ENCODE measurements at places on chromosomes 7 and 10.

DNA sequence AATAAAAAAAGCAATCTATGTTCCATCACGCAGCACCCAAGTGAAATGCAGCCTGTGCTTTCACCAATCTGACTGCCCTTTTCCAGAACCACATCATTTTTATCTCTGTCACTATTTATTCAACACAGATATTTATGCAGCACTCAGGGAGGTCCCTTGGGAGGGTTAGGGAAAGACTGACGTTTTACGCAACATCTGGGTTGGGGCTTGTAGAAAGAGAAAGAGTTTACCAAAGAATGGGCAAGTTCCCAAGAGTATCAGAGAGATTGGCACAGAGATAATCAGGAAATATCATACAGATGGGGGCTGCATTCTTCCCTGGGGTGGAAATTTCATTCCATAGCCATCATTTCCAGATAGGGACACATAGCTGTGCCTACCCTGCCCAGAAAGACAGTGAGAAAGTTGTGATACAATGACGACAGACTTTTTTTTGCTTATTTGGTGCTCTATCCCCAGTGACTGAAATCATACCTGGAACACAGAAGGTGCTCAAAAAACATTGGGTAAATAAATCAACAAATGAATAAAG, 474.2 kb downstream of the CALN1 start:
- DNase-seq = no peak

DNA sequence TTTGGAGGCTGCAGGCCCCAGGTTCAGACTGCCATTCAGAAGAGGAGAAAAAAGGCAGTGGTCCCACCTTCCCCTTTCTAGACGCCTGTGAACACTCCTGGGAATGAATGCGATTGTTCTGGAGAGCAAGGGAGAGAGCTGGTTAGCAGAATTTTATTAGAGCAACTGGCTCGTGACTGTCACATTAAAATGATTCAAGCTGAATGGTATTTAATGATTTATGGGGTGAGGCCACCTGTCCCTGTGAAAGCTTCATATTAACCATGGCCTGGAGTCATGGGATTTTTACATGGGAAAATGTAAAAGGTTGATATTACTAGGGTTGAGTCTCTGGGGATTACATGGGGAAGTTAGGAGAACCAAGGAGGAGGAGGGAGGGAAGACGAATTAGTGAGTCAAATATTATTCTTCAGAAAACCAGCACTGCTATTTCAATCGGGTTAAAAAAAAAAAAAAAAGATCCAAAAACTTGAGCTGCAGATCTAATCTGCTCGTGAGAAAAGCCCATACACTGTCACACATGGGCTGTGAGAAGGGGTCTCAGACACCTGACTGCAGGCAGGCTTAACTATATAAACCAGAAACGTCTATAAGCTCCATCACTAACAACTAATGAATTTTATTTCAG, 8.3 kb downstream of the CXCL12 start:
- no peak for DNase-seq

GRCh38 chr7:95327356-95327755, 3.0 kb upstream of the PON1 start:
- DNase-seq = no peak

- DNase-seq = no peak
These were observed 481.3 kb downstream of the DNAJB6 start for GRCh38 chr7:157817944-157818700.

DNA sequence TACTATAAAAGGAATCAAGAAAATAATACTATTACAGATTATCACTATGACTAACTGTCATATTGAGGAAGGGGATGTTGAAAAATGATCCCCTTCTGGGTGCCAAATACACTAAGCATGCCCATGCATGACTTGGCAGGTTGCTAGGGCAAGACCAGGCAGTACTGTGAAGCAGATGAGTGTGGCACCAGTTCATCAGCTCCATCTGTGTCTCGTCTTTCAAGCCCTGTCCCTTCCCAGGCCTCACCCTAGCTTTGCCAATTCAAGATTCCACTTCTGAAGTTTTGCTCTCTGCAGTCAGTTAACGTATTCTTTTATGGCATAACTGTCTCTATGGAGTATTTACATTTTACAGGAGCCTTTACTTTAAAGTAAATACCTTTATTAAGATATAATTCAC, 135.6 kb upstream of the HPS1 start:
- no peak for DNase-seq

GRCh38 chr10:123043409-123043925, 34.7 kb downstream of the ACADSB start:
- DNase-seq = peak; percentile 20

GRCh38 chr7:148883266-148884048, 634 bp downstream of the EZH2 start:
- DNase-seq = no peak

GRCh38 chr7:102283477-102284189, 3.0 kb upstream of the SH2B2 start:
- no peak for DNase-seq

GRCh38 chr7:11437994-11438393, 394.0 kb downstream of the THSD7A start:
- no peak for DNase-seq

GRCh38 chr10:3239066-3239919, 66.7 kb upstream of the PITRM1 start:
- no peak for DNase-seq

GRCh38 chr7:140214075-140214684, 37.4 kb upstream of the KDM7A start:
- no peak for DNase-seq

DNA sequence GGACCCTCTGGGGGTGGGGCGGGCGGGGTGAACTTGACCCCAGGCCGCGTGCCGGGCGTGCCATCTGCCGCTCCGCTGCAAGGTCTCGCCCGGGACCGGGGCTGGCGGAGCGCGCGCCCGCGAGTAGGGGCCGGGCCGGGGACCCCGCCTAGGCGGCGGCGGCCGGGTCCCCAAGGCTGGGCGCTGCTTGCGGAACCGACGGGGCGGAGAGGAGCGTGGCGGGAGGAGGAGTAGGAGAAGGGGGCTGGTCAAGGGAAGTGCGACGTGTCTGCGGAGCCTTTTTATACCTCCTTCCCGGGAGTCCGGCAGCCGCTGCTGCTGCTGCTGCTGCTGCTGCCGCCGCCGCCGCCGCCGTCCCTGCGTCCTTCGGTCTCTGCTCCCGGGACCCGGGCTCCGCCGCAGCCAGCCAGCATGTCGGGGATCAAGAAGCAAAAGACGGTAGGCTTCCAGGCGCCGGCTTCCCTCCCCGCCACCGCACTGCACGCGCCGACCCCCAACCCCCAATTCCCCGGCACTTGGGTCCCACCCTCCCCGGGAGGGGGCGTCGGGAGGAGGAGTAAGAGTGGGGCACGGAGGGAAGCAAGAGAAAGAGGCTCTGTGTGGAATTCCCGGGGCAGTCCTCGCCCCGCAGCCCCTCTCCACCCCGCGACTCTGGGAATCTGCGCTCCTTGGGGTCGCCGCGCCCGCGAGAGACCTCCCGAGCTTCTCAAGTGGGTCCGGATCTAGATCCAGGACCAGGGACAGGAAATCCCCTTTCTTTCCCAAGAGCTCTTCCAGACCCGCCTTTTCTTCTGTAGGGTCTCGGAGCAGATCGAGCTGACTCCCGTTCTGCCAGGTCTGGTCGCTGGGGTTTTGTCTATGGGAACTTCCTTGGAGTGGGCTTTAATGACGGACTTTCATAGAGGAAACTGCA, at the start of gene PAPSS2:
PAPSS2 (plus strand) TSS at position 308 of the 913 bp plus-strand sequence; CDS start at position 412, 104 bp downstream.
- peak; percentile 35 for DNase-seq

DNA sequence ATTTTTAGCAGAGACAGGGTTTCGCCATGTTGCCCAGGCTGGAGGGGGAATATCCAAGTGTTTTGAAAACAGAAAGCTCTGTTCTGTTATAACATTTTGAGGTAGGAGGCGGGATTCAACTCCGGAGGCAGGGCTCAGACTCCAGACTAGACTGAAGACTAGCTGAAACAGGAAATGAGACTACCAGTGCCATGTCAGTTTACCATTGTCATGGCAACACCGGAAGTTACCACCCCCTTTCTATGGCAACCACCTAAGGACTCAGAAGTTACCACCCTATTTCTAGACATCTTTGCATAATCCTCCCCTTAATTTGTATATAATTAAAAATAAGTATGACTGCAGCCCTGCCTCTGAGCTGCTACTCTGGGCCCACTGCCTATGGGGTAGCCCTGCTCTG, 1069.1 kb upstream of the AUTS2 start:
- no peak for DNase-seq

DNA sequence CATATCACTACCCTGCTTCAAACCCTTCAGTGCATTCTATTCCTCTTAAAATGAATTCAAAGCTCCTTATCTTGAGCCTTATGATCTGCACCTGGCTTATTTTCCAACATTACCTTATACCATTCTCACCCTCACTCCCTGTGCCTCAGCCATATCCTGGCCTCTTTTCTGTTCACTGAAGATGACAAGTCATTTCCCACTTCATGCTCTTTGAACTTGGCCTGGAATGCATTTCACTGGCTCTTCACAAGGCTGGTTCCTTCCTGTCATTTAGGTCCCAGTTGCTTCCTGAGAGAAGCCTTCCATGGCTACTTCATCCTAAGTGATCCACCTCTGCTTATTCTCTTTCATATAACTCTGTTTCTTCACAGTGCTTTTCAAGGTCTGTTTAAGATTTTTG, 3.2 kb upstream of the LIPF start:
- no peak for DNase-seq

DNA sequence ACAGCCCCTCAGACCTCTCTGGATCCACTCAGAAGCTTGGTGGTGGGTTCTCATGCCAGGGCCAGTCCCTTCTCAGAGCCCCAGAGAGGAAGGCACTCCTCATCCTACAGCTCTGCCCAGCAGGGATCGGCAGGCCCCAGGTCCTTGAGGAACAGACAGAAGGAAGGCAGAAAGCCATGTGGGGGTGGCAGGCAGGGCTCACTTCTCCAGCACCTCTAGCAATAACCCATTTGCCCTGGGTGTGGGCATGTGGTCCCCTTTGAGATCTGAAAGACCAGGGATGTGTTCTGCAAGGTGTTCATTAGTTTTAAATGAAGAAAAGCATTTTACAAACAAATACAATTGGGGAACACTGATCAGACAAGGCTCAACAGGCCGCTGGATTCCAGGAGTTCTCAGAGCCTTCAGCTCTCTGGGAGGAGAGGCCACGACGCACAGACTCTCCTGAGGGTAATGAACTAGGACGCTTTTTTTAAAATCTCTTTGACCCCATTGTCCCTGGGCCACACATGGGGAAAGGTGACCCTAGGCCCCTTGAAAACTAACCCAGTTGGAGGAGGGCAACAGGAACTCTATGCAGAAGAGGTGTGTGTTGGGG, 40.6 kb downstream of the LDB3 start:
- no peak for DNase-seq

- no peak for DNase-seq
These were observed 61.5 kb downstream of the CHN2 start for GRCh38 chr7:29255906-29256692.

DNA sequence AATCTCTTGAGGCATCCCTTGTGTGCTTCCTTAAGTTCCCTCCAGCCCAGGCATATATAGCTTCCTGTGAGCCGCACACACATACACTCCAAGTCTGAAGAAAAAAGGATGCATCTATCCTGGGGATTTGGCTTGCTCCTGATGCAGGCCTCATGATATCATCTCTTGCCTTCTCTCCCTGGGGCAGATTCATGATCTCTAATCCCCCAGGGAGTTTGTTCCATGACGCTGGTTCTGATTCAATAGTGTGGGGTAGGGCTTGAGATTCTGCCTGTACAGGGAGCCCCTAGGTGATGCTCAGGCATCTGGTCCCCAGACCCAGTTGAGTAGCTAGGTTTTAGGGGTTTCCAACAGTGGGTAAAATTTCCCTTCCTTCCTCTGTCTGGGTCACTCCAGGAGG, 1.5 kb downstream of the PON1 start:
- no peak for DNase-seq

- DNase-seq = no peak
These were observed 8.8 kb downstream of the PPIF start for GRCh38 chr10:79356104-79356503.

DNA sequence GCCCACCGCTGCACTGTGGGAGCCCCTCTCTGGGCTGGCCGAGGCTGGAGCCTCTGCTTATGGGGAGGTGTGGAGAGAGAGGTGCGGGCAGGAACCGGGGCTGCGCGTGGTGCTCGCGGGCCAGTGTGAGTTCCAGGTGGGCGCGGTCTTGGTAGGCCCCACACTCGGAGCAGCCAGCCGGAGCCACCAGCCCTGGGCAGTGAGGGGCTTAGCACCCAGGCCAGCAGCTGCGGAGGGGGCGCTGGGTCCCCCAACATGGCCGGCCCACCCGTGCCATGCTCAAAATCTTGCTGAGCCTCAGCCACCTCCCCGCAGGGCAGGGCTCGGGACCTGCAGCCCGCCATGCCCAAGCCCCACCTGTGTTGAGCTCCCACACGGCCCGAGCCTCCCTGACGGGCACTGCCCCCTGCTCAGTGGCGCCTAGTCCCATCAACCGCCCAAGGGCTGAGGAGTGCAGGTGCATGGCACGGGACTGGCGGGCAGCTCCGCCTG, 856.8 kb upstream of the CELF2 start:
- DNase-seq = no peak

DNA sequence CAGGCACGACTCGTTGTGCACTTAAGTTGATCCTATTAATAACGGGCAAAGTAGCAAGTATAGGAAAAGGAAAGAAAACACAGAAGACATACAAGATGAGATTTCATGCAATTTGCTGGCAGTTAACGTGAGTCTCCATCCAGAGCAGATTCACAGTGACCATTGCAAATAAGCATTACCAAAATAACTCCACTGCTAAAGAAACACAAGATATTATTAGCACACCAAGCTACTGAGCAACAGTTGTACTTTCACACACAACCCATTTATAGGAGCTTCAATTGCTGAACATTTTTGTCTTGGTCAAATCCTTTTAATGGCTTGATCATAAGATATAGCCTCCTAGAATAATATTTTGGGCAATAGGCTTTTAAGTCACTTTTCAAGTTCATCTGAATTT, 187.7 kb upstream of the HGF start:
- no peak for DNase-seq

GRCh38 chr10:23069019-23069815, 26.2 kb upstream of the MSRB2 start:
- no peak for DNase-seq

DNA sequence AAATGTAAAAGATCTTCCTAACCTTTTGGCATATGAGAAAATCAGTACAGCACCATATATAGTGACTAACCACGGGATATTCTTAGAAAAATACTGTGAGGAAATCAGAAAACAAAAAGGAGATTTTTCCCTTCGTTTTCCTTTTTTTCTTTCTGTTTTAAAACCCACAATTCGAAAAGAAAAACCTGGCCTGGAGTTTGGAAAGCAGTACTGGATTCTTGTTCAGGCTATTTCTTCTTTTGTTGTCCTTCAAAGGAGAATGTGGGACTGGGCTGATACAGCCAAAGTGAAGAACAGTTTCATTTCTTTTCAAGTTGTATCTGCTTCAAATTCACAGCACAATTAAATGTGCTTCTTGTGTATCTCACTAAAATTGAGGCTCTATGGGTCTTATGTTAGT, 156.8 kb upstream of the PHYHIPL start:
- DNase-seq = no peak

GRCh38 chr7:90345595-90346335, 751 bp upstream of the GTPBP10 start:
- DNase-seq = peak; percentile 28

- no peak for DNase-seq
These were observed 2.1 kb downstream of the GALNTL5 start for GRCh38 chr7:151958036-151959010.

GRCh38 chr10:34374356-34375045, 440.6 kb downstream of the PARD3 start:
- no peak for DNase-seq
